ENCODE measurements at places on chromosomes 5 and 9.

DNA sequence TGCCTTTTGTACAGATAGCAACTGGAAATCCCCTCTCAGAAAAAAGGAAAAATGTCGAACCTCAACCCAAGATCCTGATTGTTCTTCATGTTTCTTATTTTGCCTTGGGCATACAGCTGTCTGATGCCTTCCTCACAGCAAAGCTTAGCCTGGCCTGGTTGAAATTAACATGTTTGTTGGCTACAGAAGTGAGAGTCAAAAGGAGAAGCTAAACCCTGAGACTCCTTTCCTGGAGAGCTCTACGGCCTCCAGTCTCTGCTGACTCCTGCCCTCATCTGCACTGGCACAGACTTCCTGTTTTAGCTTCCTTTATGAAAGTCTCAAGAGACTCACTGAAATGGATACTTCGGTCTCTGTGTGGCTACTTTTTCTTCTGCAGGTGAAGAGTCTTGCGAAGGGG lies 186.7 kb downstream of the PARP8 start:
- DNase-seq = no peak

DNA sequence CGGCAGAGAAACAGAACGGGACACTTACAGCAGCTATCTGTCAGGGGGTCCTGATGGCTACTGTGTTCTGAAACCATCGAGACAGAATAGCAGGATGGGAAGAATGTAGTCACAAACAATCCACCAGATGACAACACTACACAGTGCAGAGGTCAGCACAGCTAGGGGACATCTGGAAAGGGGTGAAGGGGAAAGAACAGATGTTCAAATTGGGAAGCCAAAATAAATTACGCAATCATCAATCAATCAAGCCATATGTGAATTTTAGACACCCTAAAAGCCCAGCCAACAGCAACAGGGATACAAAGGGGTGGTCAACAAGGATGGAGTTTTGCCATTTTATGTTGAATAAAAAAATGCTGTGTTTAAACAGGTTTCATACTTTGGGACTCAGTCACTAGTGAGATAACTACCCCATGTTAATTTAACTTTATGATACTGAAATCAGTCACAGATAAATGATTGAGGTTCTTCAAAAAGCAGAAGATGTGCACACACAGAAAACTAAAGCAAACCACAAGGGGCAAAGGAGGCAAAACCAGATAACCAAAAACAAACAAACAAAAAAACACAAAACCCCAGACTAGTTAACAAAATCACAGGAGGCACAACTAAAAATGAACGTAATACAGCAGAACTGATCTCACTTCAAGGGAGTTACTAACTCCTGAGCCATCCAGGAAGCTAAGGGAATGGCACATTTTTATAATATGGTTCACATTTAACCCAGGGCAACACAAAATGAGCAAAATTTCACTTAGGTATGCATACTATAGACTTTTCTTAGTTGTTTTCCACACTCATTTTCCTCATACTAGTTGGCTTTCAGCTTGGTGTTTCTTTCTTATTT lies 65.9 kb downstream of the HABP4 start:
- peak; percentile 66 for DNase-seq

- peak; percentile 23 for DNase-seq
Observed at GRCh38 chr9:17824616-17825264, 245.9 kb downstream of the SH3GL2 start.

DNA sequence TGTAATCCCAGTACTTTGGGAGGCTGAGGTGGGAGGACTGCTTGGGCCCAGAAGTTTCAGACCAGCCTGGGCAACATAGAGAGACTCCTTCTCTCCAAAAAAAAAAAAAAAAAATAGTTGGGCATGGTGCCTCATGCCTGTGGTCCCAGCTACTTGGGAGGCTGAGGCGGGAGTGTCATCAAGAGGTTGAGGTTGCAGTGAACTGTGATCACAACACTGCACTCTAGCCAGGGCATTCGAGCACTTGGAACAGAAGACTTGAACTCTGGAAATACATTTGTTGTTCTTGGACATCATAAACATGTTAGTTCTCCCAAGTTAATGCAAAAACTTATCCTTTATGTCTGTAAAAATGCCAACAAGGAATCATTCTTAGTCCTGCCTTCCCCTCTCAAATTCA lies 29.6 kb downstream of the EHMT1 start:
- peak; percentile 69 for DNase-seq

DNA sequence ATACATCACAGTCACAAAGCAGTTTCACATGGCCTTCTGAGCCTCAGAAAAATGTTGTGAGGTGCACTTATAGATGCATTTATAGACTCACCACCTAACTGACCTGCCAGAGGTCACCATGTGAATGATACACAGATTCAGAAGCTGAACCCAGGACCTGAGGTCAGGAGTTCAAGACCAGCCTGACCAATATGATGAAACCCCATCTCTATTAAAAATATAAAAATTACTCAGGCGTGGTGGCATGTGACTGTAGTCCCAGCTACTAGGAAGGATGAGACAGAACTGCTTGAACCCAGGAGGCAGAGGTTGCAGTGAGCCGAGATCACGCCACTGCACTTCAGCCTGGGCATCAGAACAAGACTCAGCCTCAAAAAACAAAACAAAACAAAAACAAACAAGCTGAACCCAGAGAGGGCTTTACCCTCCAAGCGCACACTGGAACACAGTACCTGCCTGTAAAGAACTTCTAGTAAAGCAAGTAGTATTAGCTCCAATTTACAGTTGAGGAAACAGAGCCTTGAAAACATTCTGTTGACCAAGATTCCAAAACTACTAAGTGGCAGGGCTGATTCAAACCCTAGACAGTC lies 16.3 kb downstream of the ECPAS start:
- DNase-seq = no peak

DNA sequence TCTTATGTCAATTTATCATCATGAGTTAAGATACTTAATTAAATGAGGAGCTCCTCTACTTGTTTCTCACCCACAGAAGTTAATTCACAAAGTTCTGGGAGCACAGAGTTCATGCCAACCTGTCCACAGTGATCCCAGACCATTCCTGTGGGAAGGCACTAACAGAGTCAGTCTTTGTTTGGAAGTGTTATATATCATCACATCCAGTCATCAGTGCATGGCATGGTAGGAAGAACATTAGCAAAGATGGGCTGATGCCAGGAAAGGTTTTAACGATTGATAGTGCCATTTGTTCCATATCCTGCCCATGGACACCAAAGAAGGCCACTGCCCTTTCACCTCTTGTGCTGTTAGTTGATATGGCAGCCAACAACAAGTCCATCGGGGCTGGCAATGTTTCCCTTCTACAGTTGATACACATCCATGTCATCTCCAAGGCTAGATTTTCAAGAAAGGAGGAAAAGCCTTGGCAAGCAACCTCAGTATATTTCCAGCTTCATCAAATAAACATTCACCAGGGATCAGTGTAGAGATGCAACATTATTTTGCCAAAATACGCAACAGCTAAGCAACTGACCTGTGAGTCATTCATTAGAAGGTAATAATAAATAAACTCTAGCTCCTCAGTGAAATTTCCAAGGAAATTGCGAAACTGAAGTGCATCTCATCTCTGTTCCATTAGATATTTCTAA lies 169.6 kb downstream of the RORB start:
- DNase-seq = peak; percentile 15

GRCh38 chr9:35107297-35108290 lies 4.7 kb upstream of the STOML2 start:
- DNase-seq = no peak

GRCh38 chr5:12668564-12668963 lies 764.3 kb upstream of the CTNND2 start:
- no peak for DNase-seq

DNA sequence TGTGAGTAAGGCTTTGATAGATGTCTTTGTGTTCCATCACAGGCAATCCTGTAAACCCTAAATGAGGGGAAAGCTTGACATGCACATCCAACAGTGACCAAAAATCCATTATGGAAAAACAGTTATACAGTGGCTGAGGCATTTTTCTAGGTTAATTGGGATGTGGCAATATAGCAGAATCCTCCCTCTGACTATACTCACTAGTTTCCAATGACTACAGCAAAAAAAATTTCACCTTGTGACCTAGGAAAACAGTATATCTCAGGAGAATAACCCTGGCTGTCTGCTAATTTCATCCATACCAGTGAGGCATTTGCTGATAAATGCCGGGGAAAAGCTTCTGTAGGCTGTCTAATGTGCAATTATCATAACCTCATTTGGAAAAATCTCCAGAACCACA lies 49.9 kb upstream of the SNCAIP start:
- peak; percentile 48 for DNase-seq

DNA sequence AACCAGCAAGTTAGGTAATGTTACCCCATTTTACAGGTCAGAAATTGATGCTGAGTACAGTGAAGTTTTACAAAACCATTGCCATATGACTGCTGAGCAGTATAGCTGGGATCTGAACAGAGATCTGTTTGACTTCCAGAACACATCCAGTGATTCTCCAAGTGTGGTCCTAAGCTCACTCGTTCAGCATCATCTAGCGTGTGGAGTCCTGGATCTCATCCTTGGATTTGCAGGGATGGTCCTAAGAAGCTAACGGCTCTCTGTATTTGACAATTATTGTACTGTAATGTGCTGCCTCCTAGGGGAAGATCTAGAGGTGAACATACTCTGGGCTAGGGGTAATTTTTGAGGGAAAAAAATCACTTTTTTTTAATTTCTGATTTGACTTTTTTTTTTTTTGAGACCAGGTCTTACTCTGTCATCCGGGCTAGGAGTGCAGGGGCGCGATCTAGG lies 1.4 kb downstream of the SLC26A2 start:
- DNase-seq = peak; percentile 78

DNA sequence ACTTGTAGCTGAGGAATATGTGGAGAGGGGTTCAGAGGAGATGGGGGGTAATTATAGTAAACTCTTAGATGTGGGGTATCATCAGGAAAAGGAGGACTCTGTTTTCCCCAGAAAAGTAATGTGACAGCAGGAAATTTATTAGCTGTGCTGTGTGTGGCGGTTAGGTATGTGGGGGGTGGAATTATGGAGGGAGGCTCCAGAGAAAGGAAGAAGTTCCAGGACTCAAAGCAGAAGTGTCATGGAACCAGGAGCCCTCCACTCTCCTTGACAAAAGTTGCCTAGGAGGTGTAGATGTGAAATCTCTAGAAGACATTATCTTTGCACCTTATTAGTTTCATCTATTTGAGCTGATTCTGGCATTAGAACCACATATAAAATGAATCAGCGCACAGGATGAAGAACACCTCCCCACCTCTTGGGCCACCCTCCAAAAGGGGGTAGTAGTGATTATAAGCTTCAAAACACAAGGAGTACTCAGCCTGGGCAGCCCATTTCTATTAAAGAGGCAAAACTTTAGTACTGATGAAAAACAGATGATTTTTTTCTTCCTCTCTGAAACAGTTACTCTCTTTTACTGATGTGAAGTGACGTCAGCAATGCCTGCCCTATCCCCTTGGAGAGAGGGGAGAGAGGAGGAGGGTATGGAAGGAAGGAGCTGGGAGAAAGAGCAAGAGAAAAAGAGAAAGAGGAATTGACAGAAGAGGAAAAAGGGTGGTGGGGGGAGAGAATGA lies 18.2 kb downstream of the NR2F1 start:
- no peak for DNase-seq

DNA sequence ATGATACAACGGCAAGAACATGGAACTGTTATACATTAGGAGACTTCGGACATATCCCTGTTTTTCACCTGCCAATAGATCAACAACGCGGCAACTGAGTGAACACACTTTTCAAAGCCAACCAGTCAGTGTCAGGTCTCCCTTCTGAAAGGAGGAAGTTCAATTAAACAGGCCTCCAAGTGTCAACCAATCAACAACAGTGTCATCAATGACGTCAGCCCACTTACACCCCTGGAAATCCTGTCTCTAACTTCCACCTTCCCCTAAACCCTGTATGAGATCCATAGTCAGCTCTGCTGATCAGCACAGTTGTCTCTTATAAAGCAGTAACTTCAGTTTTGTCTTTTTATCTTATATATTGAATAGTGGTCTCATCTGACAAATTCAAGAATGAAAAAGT lies 36.6 kb downstream of the DMRT3 start:
- DNase-seq = no peak

- peak; percentile 35 for DNase-seq
Observed at GRCh38 chr9:35114840-35115628, 628 bp downstream of the ATOSB start.

- DNase-seq = no peak
Observed at GRCh38 chr5:10607023-10607665, 43.3 kb downstream of the ANKRD33B start.

- DNase-seq = no peak
Observed at GRCh38 chr5:104071887-104072286, 509.3 kb upstream of the NUDT12 start.

GRCh38 chr5:109703166-109703565 lies 13.4 kb downstream of the MAN2A1 start:
- no peak for DNase-seq

- peak; percentile 1 for DNase-seq
Observed at GRCh38 chr9:97046228-97046627, 7.3 kb upstream of the CTSV start.

GRCh38 chr5:116394186-116394867 lies 180.3 kb downstream of the SEMA6A start:
- no peak for DNase-seq

- no peak for DNase-seq
Observed at GRCh38 chr5:127421471-127421870, 96.0 kb upstream of the PRRC1 start.

- DNase-seq = peak; percentile 85
Observed at GRCh38 chr9:131707733-131708157, 32.1 kb downstream of the RAPGEF1 start.

GRCh38 chr5:55923177-55923771 lies 71.5 kb downstream of the IL6ST start:
- no peak for DNase-seq

DNA sequence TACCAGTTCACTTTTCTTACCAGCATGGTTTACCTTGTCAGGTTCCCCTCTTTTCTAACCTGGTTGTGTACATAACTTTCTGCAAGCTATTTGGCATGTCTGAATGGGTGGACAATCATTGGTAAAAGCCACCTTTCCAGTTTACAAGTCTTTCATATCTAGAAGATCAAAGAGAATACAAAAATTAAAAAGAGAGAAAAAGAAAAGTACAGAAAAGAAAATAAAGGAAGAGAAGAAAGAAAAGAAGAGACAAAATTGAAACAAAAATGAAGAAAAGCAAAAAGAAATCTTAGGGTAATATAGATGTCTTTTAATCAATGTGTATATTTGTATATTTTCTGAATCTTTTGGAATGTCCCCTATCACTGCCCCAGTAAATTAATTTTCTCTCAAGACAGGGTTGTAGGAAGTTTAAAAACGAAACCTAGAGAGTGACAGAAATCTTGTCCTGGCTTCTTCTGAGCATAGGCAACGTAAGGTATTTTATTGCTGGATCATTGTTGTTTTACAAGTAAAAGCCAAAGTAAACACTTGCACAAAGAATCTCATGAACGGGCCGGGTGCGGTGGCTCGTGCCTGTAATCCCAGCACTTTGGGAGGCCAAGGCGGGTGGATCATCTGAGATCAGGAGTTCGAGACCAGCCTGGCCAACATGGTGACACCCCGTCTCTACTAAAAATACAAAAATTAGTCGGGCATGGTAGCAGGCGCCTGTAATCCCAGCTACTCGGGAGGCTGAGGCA lies 98.7 kb upstream of the IFNE start:
- peak; percentile 62 for DNase-seq

GRCh38 chr9:34580358-34580757 lies 9.2 kb downstream of the CNTFR start:
- DNase-seq = no peak

- DNase-seq = no peak
Observed at GRCh38 chr5:23823521-23823920, 316.1 kb downstream of the PRDM9 start.

- DNase-seq = peak; percentile 9
Observed at GRCh38 chr9:97954550-97954989, 16.6 kb upstream of the HEMGN start.

Measured in fibroblast of the aortic adventitia (primary cell).